ENCODE measurements at places on chromosomes 2 and 18.

DNA sequence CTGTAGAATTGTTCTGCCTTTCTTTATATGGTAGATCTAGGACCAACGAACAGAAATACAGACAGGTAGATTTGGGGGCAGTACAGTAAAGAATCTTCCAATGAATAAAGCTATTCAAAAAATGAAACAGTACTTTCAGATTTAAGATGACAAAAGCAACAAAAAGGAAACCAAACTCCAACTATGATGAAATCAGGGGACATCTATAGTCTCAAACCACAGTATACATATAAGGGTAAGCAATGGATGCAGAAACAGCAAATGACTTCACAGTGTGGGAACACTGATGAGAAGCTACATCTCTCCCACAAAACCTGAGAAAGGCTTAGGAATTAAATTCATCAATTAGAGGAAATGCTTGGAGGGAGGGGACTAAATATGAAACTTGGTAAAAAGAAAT, 202.5 kb downstream of the CTNNA2 start:
- no peak for DNase-seq

- DNase-seq, result no peak
These were observed 353.8 kb downstream of the INSIG2 start for GRCh38 chr2:118442046-118442445.

DNA sequence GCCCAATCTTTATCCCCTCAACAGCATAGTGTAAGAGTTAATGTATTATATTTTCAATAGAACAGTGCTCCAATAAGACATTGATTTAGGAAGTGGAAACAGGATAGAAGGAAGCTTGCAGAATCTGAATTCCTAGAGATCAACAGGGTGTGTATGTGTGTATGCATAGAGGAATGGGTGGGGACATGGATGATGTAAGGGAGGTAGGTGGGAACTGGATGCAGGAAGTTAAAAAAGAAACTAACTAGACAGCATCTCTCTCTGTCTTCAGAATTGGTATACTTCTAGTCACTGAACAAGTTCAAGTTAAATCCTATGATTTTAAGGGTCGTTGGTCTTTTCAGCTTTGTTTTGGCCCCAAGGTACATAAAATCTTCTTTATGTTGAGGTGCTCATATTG, 196.6 kb downstream of the PMAIP1 start:
- DNase-seq, result no peak

DNA sequence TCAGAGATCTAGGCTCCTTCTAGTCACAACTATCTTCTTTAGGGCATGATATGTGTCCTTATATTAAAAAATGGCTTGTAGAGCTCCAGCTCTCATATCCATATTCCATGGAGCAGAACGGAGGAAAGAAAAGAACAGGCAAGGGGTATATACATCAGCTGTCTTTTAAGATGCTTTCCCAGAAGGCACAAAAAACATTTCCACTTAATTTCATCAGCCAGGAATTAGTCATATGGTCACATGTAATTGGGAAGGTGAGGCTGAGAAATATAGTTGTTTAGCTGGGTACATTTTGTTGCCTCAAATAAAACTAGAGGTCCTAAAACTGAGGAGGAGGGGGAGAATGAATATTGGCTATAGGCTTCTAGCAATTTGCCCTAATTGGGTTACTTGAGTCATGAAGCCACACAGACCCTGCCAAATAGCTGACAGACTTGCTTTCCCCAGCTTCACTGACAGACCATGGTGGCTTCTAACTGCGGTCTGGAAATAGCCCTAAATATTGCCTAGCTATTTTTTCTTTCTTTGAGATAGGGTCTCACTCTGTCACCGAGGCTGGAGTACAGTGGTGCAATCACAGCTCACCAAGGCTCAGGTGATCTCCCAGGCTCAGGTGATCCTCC, 20.0 kb downstream of the MAIP1 start:
- DNase-seq, result no peak

GRCh38 chr2:78780256-78780655, 245.2 kb upstream of the REG3G start:
- no peak for DNase-seq

DNA sequence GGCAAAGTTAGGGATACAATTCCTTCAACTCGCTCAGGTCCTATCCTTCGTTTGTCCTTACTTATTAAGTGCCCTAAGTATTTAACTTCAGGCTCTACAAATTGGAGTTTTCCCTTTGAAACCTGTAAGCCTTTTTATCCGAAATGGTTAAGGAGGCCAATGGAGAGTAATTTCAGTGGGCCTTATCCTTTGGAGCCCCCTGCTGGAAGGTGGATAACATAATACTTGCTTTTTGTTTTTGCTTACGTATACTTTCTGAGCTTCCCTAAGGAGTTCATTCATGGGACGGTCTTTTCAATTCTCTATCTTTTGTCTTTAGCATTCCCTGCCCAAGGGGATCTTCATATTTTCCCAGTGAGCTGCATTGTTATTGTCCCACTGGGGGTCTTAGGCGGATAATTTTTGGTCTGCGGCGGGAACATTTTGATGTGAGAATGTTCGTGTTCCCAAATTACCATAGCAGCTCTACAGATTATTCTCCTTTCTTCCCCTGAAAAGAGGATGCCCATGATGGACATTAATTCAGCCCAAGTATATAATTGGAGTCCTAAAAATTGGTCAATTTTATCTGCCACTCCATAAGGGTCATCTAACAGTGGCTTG, 34.4 kb upstream of the TRAPPC8 start:
- peak; percentile 15 for DNase-seq

DNA sequence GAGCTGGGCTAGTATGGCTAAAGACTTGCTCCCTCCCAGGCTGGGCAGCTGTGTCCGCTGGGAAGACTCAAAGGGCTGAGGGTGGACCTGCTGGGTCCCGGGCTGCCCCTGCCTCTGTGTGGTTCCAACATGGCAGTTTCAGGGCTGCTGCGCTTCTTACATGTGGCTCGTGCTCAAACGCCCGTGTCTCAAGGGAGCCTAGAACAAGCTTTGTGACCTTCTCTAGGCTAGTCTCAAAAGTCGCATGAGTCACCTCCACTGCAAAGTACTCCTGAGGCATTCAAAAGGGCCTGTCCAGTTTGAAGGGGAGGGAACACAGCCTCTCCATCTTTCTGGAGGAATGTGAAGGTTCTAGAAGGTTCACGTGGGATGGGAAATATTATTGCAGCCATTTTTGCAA, 44.7 kb upstream of the RAB31 start:
- no peak for DNase-seq

DNA sequence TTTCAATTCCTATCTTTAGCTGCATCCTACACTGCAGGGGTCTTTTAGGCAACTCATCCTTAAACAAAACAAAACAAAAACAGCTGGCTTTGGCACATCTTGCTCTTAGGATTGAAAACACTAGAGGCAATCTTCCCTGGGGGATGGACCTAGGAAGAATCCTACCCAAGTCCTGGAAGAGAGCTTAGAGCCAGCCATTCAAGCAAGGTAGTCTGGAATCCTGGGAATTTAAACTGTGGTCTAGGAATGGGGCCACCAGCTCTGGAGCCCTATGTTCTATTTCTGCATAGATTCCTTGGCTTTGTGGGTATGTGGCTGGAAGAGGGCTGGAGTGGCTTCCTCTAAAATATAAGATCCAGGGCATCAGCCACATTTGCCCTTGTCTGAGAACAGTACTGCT, 27.7 kb downstream of the MYL1 start:
- no peak for DNase-seq
